ENCODE measurements at places on chromosomes 2 and 18. TPM values are rescaled to one million over a fixed set of nuclear protein-coding genes. Genes with fewer than 3 reads are reported as not detected.

The CYBRD1 gene
- total RNA-seq, result 0.27 TPM

The NETO1 gene
- total RNA-seq, result not detected

The MC4R gene
- total RNA-seq, result not detected

The RIT2 gene
- not detected for total RNA-seq

The TLX2 gene
- 0.25 TPM for total RNA-seq

The PAIP2B gene
- 2.5 TPM for total RNA-seq

The FTCDNL1 gene
- total RNA-seq, result 3.9 TPM

The KATNAL2 gene
- 0.88 TPM for total RNA-seq

The MYCN gene
- total RNA-seq, result not detected

The ZNG1B gene
- 47.7 TPM for total RNA-seq

The TMEM169 gene
- total RNA-seq, result 1.7 TPM

The LIPG gene
- total RNA-seq, result 0.60 TPM

The DUSP19 gene
- total RNA-seq, result 3.8 TPM

The ING5 gene
- 36.9 TPM for total RNA-seq

The TBC1D8 gene
- 2.6 TPM for total RNA-seq

The ABCG8 gene
- total RNA-seq, result not detected

The REG1A gene
- total RNA-seq, result not detected

The ALPP gene
- total RNA-seq, result 0.53 TPM
